ENCODE measurements at places on chromosomes 1 and 21.
A peak's percentile ranks its signal among the peaks of the same experiment; 100 is the strongest.

- DNase-seq = peak; percentile 81
Observed at GRCh38 chr1:157090196-157090647, 9.4 kb downstream of the ETV3L start.

DNA sequence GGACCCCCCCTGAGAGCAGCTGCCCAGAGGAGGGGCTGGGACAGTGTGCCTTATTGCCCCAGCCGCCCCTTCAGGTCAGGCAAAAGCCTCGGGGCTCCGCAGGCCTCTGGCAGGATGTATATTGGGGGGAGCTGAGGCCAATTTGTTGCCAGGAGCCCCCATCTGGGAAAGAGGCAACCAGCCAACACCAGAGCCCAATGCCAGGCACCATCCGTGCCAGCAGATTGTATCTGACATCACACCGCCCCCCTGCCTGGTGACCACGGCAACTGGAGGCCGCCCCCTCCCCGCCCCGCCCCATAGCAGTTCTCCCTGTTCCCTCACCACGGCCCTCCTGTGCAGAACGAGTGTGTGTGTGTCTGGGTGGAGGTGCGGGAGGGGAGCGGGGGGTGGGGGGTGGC, 3.6 kb upstream of the PLEKHG5 start:
- DNase-seq = no peak

DNA sequence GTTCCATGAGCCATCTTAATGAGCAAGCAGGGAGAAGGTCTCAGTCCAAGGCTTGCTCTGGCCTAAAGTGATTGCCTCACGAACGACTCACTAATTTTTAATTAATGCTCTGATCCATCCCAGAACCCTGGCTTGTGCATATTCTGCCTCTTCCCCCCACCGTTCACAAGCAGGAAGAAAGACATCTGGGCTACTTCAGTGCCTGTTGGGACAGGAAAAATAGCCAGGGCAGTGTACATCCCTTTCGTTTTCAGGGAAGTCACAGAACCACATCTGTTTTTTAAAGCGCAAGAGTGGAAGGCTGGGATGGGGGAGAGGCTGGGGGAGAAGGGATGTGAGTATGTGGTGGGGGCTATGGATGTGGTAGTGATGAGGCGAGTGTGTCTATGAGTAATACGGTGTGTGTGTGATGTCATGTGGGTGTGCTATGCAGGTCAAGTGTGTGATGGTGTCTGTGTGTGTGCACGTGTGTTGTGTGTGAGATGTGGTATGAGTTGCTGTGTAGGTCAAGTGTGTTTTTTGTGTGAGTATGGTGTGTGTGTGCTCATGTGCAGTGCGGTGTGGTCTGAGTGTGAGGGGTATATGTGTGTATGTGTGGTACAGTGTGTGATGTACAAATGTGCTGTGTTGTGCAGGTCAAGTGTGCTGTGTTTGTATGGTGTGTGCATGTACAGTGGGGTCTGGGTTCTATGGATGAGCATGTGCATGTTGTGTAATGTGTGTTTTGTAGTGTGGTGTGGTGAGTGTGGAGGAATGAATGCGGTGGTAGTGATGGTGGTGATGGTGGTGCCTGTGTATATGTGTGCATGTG, 64.9 kb upstream of the SYT6 start:
- DNase-seq = no peak

GRCh38 chr1:166080277-166080966, 86.4 kb downstream of the FAM78B start:
- no peak for DNase-seq

- DNase-seq = no peak
Observed at GRCh38 chr1:154533952-154534844, 24.3 kb downstream of the UBE2Q1 start.

DNA sequence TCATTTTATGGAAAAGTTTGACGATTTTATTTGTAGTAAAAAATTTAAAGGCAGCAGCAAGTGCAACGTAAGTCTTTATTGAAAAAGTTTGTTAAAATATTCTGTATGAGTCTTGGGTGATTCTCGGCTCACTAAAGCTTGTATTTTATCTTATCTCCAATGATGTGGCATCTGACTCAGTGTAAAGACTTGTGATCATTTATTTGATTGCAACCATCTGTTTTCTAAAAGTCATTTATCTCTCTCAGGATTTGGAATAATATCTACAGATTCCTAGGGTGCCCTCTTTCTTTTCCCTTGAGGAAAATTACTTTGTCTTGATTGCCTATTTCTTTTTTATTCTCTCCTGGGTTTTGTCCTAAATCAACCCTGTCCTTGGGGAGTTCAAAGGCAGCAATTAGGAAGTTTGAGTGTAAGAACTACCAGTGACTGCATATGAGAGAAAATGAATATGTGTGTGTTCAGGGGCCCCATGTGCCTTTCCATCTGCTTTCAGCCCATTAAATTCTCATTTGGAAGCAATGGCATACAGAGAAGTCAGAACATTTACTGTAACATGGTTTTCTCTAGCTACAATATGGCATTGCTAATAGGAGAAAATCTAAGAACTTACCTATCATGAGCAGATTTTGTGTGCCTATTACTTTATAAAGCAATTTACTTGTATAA, 575.0 kb upstream of the CHRM3 start:
- DNase-seq = no peak

- peak; percentile 40 for DNase-seq
Observed at GRCh38 chr1:32871364-32872191, 866 bp upstream of the FNDC5 start.

GRCh38 chr1:60922304-60922703, 160.1 kb upstream of the NFIA start:
- no peak for DNase-seq

GRCh38 chr1:67058242-67058641, 4.3 kb upstream of the SLC35D1 start:
- no peak for DNase-seq

- DNase-seq = no peak
Observed at GRCh38 chr21:16059981-16060380, 330.2 kb downstream of the USP25 start.

DNA sequence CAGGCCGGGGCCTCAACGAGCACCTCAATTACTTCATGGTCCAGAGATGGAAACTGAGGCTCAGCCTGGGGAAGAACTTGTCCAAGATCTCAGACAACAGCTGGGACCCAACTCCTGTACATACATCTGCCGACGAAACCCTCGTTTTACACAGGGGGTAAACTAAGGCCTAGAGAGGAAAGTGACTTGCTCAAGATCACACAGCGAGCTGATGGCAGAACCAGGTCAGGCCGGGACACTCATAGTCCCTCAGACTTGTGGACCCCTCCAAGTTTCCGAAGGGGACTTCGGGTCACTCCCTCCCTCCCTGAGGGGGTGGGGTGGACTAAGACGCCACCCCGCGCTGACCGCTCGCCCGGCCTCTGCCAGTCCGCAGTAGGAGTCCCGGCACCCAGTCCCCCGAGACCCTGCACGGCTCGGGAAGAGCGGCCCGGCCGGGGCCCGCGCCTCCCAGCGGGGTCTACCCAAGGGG, 430 bp downstream of the WASF2 start:
- DNase-seq = peak; percentile 33

GRCh38 chr1:178928041-178928440, 57.2 kb upstream of the ANGPTL1 start:
- DNase-seq = no peak

- DNase-seq = no peak
Observed at GRCh38 chr21:44766014-44766817, 35.4 kb downstream of the UBE2G2 start.

DNA sequence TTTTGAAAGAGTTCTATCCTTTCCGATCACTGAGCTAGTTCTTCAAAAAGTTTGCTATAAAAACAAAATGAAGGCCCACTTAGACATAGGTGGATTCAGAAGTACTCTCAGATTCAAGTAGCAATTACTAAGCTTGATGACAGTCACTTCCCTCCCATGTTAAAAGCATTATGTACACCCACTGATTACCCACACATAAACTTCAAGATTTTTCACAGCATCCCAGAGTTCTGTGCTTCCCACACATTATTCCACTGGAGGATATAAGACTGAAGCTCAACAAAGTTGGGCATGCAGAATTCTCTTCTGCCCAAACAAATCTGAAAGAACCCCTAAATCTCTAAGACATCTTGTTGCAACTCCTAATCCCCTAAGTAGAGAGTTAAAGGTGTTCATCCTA, 29.5 kb downstream of the VAMP4 start:
- DNase-seq = no peak

DNA sequence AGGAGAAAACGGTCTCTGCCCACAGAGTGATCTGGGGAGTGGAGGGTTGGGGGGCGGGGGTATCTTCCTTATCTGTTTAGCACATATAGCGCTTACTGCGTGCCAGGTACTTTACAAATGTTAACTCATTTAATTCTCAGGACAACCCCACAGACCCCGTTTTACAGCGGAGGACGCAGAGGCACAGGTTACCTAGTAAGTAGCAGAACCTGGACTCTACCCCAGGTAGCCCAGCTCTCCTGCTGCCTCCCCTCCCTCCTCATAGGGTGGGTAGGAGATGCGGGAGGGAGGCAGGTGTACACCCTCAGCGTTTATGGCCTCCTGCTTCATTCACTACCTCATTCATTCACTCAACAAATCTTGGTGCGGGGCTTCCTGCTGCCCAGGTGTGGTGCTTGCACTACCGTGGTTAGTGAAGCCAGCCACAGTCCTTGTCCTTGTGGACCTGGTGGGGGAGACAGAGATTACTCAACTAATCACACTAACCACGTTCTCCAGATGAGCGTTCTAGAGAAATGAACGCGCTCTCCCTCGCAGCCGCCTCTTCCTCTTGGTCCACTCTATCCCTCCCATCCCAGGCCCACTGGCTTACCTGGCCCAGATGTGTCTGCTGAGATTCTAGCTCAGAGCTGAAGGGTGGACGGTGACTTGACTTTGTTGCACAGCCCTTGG, 102.0 kb downstream of the IER5 start:
- no peak for DNase-seq

DNA sequence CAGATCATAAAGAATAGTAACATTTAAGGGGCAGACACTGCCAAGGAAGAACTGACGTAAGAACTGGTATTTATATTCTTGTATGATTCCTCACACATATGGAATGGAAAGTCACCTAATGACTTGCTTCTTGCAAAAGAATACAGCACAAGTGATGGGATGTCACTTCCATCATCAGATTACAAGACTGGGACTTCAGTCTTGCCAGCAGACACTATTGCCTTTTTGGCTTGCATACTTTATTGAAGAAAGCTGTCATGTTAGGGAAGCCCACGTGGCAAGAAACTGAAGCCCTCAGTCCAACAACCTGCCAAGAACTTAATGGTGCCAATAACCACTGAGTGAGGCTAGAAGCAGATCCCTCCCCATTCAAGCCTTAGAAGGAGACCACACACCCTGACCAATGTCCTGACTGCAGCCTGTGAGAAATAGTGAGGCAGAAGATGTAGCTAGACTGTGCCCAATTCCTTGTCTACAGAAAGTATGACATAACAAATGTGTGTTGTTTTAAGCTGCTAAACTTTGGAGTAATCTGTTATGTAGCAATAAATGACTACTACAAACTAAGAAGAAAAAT, 12.0 kb downstream of the EGLN1 start:
- DNase-seq = no peak

- no peak for DNase-seq
Observed at GRCh38 chr1:75742047-75742625, 17.6 kb downstream of the ACADM start.

DNA sequence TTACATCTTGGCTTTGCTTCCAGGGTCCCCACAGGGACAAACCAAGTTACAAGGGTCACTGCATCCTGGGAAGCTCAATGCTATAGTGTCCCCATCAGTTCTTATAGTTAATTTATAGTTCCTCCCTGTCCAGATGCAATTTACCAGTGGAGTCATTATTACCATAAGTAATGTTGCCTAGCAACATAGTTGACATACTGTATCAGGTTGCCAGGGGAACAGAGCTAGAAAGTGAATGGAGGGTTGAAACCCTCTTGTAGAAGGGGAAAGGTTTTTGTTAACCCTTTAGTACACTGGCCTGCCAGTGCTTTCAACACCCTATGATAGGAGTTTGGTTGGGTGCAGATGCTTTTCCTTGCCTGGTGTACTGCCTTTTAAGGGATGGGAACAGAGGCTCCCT, 34.3 kb upstream of the TTC4 start:
- DNase-seq = peak; percentile 7

- DNase-seq = no peak
Observed at GRCh38 chr1:23408797-23409290, 15.7 kb downstream of the TCEA3 start.

- DNase-seq = no peak
Observed at GRCh38 chr1:246338546-246338945, 168.5 kb downstream of the SMYD3 start.

- peak; percentile 77 for DNase-seq
Observed at GRCh38 chr1:22880174-22880601, 92.5 kb downstream of the LACTBL1 start.

DNA sequence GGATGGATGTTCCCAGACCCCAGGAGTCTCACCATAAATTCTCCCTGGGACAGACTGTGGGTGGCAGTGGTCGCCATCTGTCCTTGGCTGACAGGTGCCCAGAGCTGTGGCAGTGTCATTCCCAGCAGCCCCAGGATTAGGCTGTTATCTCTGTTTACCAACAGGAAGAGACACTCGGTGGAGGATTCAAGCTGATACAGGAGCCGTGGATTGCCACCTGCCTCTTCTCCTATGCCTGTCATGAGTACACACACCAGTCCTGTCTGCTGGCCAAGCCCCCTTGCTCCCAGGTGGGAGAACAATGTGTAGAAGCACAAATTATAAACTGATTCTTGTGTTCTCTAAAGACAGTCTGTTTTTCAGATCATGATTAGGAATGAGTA, 152.6 kb downstream of the ETS2 start:
- DNase-seq = no peak

- no peak for DNase-seq
Observed at GRCh38 chr1:73948055-73948454, 249.9 kb downstream of the LRRIQ3 start.

GRCh38 chr1:233333086-233333485, 5.6 kb downstream of the MAP3K21 start:
- DNase-seq = no peak

DNA sequence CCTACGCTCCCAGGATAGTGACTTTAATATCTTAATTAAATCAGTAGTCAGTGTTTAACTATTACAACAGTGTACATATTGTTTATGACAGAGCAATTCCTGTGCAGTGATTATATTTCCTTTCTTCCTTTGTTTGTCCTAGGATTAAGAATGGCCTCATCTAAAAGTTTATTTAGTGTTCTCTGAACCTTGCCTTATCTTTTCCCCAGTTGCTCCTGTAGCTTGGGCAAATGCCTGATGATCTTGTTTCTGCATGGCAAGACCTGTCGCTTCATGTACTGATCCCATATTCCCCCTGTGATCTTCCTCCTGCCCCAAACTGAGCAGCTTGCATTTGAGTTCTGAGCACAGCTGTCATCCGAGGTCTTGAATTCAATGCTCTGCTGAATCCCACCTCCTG, 69.1 kb upstream of the STUM start:
- DNase-seq = no peak
